ENCODE measurements at places on chromosomes 7 and 10.

GRCh38 chr10:101602761-101603398, 14.8 kb downstream of the DPCD start:
- peak; percentile 79 for DNase-seq

DNA sequence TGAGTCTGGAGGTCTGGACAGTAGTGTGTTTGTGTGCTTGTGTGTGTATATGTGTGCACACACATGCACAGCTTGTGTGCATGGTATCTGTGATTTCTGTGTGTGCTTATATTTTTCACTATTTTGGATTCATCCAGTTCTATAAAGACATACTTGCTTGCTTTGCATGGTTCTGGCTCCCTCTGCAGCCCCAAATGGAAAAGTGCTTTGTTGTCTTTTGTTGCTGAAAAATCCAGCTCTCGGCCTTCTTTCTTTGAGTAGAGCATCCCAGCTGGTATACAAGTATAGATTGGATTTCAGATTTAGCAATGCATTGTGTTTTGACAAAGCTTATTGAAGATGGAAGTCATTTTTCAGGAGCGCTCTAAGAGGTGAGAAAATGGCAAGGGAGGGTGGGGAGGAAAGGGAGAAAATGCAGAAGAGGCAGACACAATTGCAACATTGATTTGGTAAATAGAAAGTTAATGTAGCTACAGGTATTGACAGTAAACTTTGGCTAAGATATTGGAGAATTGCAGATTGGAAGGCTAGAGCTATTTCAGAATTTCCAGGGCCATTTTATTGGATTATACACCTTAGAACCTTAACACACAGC, 333.9 kb downstream of the AUTS2 start:
- DNase-seq: peak; percentile 58

DNA sequence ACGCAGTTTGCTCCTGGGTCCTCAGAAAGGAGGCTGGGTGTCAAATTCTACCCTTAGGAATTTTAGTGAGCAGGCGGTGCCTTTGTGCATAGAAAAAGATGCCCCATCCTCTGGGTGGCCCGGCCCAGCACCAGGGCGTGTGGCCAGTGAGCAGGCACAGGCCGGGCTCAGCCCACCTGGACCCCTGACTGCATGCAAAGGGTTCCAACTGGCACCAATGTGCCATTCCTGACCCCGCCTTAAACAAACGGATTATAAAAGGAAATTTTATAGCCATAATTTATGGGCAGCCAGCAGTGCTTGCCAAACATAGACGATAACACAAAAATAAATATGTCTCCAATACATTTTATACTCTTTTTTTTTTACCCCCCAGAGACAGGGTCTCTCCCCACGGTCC, 40.1 kb upstream of the GNA12 start:
- DNase-seq: no peak

DNA sequence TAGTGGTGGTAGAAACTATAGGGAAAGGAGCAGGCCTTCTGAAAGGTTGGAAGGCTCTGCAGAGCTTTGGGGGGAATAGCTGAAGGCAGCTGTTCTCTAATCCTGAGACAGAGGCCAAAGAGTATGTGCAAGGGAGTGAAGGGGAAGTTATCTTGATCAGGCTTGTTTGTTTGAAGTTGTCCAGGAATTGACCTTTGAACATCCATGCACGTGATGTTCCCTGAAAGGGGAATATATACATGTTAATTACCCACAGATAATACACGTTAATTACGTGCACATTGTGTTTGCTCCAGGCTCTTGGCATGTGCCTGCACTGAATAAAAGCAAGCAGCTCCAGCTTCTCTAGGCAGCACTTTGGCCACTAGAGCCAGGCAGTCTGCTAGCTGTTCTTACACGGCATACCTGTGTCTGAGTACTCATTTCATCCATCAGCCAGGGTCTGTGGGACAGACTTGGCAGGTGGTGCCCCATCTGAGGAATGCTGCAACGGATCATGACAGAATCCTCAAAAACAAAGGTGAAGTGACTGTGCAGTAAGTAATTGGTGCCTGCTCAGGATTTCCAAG, 18.0 kb upstream of the STARD3NL start:
- DNase-seq: no peak

GRCh38 chr10:51074238-51075028, at the start of gene PRKG1:
Gene PRKG1, plus strand, starts transcription at chr10:51074487.
- peak; percentile 88 for DNase-seq

GRCh38 chr7:151078233-151079040, 2.2 kb downstream of the FASTK start:
- DNase-seq: no peak

DNA sequence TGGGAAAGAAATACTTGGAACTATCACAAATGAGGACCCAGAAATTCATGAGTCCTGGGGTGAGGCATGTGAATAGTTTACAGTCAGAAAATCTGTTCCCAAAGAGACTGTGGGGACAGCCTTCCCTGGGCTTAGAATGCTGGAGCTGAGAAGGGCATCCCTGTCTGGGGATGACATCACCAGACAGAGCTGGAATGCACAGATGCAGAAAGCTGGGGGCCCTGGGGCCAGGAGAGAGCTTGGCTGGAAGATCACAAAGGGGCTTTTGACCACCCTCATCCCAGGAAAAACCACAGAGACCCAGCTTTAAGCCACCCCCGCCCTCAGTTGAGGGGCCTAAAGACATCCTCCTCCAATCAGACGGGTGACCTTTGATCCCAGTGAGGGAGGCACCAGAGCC, 264.5 kb downstream of the PLXNA4 start:
- no peak for DNase-seq

- no peak for DNase-seq
Measured at GRCh38 chr10:66008221-66008620, 917.6 kb upstream of the LRRTM3 start.

DNA sequence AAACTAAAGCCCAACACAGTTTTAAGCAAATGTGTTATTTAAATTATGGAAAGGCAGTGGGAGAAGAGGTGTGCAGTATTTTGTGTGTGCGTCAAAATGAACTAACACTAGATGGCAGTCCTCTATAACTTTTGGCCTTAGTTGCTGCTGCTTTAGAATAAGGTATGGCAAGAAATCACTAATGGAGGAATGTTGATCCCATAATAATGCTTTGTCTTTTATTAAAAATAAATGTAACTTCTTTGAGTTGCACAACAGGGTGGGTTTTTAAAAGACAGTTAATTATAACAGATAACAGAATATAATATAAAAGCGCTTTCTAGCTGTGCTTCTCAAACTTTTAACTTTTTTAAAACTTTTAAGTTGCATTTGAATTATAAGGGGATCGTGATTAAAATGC, 56.4 kb downstream of the BBS9 start:
- DNase-seq: no peak

- no peak for DNase-seq
Measured at GRCh38 chr10:84159076-84159685, 14.4 kb upstream of the GPR15LG start.

- no peak for DNase-seq
Measured at GRCh38 chr7:40711706-40712105, 576.9 kb downstream of the SUGCT start.

DNA sequence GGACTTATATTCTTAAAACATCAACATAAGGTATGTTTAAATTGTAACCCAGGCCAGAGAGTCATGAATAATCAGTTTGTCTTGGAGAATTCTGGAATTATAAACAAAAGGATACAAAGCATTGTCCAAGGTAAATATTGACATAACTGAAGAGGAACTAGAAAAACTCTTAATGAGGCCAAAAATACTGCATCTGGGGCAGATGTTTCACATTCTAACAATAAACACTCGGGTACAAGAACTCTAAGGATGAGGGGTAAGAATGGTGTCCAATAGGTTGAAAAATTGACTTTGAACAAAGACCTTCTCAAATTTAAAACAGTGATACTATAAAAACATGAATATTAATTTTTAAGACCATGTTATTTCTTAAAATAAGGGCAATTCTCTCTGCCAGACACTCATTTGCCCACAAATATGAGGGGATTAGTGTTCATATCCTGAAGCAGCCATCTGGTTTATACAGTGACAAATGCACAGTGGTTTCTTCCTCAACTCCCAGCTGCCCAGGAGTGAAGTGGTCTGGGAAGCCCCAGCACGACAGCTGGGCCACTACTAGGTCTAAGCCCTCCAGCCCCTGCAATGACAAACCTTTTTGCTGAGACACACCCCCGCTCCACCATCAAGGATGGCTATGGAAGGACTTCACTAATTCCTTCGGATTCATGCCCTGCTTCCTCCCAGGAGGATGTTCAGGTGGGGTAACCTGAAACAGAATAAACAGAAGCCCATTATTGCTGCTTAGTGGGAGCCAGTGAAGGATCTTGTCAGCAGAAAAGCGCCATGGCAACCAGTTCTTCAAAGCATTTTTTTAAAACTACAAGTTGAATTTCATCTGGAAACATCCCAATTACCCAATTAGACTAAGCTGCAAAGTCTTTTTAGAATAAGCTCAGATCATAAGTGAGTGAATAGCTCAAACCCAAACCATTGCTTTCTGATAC, 107.5 kb upstream of the ARID5B start:
- DNase-seq: no peak

DNA sequence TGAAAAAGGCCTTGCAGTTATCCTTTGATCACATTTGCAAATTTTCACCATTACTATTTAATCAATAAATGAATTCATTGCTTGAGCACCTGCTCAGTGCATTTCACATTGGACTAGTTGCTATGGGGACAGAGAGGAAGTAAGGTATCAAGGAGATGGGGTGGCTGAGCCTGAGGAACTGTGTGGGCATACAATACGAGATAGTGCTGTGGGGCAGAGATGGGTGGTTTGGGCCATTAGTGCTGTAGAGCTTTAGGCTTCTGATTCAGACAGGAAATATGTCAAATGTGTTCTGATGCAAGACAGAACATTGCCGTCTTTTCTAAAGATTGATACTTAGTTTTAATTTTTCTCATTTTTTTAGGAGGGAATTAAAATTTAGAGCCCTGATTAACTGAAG, 13.2 kb downstream of the ITGB8 start:
- DNase-seq: no peak

- DNase-seq: no peak
Measured at GRCh38 chr7:16791905-16792698, 12.7 kb downstream of the AGR2 start.

DNA sequence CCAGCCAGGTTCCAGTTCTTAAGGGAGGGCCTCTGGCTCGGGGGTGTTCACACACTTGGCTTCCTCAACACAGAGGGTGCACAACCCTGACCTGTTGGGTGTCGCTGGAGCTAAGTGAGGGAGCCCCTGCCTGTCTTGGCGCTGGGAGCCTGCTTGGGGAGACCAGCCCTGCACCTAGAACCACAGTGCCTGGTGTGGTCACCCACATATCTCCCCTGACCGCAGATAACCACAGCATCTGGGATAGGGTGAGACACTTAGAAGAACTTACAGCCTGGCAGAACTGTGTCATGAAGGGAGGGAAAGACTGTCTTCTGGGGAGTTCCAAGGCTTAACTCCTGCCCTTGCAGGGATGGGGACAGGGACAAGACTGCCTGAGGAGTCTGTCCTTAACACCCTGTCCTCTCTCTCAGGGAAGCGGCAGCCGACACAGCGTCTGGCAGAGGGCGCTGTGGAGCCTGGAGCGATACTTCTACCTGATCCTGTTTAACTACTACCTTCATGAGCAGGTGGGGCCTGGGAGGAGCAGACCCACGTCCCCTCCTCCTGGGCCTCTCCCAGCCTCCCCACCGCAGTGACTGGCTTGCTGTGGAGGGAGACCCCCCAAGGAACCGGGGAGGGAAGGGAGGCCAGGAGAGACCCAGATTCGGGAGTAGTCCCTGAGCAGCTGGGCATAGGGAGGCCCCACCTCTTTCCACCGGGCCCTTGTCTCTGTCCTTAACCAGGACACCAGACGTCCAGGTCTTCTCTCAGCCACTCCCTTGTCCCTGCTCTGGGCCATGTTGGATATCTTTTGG, 59.0 kb downstream of the PALD1 start:
- DNase-seq: no peak

GRCh38 chr10:63887023-63887589, 365.9 kb downstream of the REEP3 start:
- DNase-seq: no peak

DNA sequence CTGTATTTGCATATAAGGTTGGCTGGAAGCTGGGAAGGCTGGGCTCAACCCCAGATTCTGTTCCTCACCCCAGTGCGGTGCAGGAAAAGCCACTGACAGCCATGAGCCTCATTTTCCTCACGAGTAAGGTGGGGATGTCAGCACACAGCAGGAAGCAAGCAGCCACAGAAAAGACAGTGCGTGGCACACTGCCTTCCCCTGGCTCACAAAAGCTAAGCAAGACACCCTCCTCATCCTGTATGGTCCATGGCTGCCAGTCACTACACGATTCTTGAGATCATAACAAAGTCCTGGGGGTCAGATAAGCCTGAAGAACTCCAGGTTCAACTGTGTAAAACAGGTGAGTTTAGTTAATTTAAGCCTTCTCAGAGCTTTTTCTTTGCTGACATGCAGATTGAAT, 28.9 kb upstream of the DDC start:
- DNase-seq: no peak

DNA sequence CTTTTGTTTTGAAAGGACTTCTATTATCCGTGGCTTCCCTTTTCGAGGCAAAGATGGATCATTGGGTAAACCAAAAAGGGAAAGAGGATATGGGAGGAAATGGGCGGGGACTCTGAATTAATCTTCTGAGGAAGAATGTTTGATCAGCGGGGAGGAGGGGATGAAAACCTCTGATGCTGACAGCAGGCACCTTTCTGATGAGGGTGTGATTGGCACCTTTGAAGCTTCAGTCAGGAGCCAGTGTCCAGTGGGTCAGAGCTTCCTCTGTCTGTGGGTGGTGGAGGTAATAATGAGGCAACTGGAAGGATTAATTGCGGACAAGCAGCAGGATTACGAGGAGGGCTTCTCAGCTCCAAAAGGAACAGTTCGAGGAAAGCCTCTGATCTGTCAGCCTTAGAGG, 877.6 kb downstream of the LRMDA start:
- DNase-seq: no peak

GRCh38 chr10:122013311-122013780, 24.4 kb downstream of the TACC2 start:
- DNase-seq: no peak

DNA sequence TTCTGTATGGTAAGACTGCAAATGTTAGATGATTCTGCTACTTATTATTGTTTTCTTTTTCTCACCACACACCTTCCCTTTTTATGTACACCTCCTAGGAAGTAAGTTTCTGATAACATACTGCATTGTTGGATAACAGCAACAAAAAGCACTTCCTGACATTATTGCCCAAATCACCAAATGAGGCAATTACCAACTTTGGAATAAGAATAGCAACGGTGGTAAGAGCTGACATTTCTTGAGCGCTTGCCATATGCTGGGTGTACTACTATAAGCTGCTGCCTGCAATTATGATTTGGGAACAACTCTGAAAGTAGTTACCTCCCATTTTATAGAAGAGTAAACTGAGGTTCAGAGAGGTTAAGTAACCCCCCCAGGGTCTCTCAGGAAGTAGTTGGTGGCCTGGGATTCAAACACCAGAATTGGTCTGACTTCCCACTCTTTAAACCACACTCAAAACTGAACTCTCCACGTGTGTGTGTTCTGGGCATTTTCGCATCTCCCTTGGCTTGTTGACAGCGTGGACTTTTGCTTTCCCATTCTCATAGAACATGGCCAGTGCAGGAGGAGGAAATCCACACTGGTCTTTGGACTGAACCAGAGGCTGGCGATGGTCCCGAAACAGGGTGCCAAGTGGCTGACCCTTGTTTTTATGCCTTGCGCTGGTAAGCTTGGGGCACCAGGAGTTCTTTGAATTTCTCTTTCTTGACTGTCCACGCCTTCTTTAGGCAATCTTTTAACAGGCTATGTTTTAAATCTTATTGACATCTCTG, 71.4 kb downstream of the TCF7L2 start:
- DNase-seq: no peak

- peak; percentile 36 for DNase-seq
Measured at GRCh38 chr7:30510124-30511075, 5.8 kb upstream of the GGCT start.

- DNase-seq: no peak
Measured at GRCh38 chr7:32047075-32047474, 23.1 kb downstream of the PDE1C start.

GRCh38 chr10:124735491-124736286, 8.5 kb downstream of the FAM53B start:
- peak; percentile 9 for DNase-seq
